ENCODE measurements at places on chromosomes 1 and 21. TPM values are rescaled to one million over a fixed set of nuclear protein-coding genes. Genes with fewer than 3 reads are reported as not detected.

ABCB10 gene
- 16.8 TPM for total RNA-seq

NR0B2 gene
- total RNA-seq, result not detected

PTGFRN gene
- 72.0 TPM for total RNA-seq

ATP6V1G3 gene
- total RNA-seq, result not detected

BCAR3 gene
- 5.5 TPM for total RNA-seq

YRDC gene
- 9.7 TPM for total RNA-seq

TTLL10 gene
- 0.69 TPM for total RNA-seq

SNAP47 gene
- total RNA-seq, result 74.0 TPM

RHBDL2 gene
- total RNA-seq, result 0.46 TPM

CEPT1 gene
- 56.5 TPM for total RNA-seq

CHRNB2 gene
- 31.6 TPM for total RNA-seq

LHX4 gene
- not detected for total RNA-seq

PKP1 gene
- total RNA-seq, result 0.92 TPM

KLHL12 gene
- 49.1 TPM for total RNA-seq

Measured in diencephalon (tissue), 1 donor.